Central memory CD4-positive, alpha-beta T cell (primary cell): ENCODE measurements at places on chromosomes 16 and 17.

GRCh38 chr17:64443086-64443760 lies 5.7 kb upstream of the MILR1 start:
- no peak for DNase-seq

GRCh38 chr17:2932946-2933345 lies 130.5 kb downstream of the OR1D5 start:
- no peak for DNase-seq

DNA sequence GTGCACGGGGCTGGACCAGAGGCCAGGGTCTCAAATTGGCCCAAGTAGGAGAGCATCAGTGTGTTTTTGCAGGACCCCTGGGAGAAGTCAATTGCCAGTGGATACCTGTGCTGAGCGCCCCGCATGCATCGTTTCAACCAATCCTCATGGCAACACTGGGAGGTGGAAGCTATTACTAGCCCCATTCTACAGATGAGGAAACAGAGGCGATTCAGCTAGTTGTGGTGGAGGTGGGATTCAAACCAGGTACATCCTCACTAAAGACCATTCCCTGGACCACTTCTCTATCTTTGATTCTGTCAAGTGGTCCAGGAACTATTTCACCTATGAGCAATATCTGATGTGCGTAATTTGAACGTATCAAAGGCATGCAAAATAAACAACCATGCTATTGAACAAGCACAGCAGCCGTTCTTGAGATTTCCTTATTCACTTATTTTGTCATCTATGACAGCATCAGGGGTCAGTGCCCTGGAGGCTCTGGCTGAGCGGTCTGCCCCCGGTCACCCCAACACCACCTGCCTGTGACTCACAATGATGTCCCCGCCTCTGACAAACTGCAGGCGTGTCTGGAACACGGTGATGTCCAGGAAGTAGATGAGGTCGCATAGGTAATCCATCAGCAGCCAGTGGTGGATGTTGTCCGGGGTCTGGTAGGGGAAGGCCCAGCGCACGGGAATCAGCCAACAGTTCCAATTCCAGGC lies 54.0 kb downstream of the CNGB1 start:
- no peak for DNase-seq

- no peak for DNase-seq
These were observed 31.8 kb downstream of the PRMT7 start for GRCh38 chr16:68342620-68343019.

- DNase-seq: no peak
These were observed 153.0 kb upstream of the CIBAR2 start for GRCh38 chr16:85265161-85265784.

- DNase-seq: no peak
These were observed 116.2 kb downstream of the C16orf78 start for GRCh38 chr16:49489686-49490320.

- DNase-seq: no peak
These were observed 14.7 kb upstream of the MLLT6 start for GRCh38 chr17:38690386-38690785.

- no peak for DNase-seq
These were observed 96.8 kb upstream of the ELAC2 start for GRCh38 chr17:13114601-13115031.

- no peak for DNase-seq
These were observed 6.1 kb downstream of the WDR81 start for GRCh38 chr17:1730326-1731193.

GRCh38 chr17:43014020-43014648 lies 7.5 kb downstream of the IFI35 start:
- no peak for DNase-seq

DNA sequence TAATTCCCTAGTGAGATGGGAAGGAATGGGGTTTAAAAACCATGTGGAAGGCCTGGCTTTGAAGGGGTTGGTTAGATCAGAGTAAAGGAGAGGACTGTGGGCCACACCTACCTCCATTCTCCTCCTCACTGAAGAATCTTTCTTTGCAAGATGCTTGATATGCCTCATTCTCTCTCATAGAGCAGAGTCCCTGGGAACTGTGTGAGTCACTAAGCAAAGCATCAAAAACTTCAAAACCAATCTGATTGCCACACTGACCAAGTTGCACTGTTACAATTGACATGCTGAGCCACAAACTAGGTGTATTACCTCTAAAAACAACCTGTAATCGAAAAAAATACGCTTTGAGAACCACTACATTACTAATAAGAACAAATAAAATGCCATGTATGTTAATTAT lies 2.0 kb downstream of the TUBD1 start:
- no peak for DNase-seq

DNA sequence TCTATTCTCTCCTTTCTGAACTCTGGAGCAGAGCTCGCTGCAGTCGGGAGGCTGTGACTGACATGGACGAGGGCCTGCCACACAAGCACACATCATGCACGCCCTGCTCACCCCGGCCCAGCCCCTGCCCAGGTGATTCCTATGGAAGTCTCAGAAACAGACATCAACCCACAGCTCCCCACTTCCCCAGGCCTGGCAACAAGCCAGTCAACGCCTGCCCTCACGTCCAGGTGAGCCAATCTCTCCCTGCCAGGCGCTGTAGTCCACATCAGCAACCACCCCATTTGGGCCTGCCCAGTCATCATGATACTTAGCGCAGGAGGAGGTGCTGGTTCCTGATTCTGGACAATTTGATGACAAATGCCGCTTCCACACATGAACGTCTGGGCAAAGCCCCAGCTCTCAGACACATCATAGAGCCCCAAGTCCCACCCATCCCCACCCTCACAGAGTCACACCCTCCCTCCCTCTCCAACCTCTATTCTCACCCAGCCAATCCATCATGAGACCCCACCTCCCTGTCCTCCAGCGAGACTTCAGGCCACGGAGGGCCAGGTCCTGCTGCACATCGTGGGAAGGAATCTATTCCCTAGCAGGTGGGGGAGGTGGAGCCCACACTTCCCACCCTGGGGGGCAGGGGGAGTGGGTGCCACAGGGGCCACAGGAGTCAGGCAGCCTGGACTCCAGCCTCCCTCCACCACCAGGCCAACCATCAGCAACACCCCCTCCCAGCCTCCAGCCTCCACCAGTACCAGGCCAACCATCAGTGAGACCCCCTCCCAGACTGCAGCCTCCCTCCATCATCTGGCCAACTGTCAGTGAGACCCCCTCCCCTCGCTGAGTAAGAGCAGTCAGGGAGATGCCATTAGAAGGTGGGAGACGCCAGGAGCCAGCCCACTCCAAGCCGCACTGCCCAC lies 33.7 kb upstream of the GSG1L start:
- DNase-seq: no peak

GRCh38 chr17:67157732-67158639 lies 87.0 kb downstream of the HELZ start:
- DNase-seq: no peak

- DNase-seq: no peak
These were observed 24.9 kb downstream of the FBXO31 start for GRCh38 chr16:87358696-87359095.

DNA sequence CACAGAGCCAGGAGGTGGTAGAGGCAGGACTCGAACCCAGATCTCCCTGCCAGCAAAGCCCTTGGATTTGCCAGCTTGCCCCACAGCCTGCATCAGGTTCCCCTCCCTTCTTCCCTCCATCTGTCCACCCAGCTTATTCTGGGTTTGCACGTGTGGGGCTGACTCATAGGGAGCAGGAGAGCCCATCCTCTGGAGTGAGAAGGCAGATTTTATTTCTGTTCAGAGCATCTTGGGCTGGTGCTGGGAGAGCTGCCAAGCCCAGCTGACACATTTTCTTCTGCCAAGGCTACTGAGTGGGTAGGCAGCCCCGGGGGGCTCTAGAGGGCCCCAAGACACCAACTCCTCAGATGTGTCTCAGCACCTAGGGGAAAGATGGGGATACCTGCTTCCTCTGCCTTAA lies 106.3 kb upstream of the CRHR1 start:
- no peak for DNase-seq

DNA sequence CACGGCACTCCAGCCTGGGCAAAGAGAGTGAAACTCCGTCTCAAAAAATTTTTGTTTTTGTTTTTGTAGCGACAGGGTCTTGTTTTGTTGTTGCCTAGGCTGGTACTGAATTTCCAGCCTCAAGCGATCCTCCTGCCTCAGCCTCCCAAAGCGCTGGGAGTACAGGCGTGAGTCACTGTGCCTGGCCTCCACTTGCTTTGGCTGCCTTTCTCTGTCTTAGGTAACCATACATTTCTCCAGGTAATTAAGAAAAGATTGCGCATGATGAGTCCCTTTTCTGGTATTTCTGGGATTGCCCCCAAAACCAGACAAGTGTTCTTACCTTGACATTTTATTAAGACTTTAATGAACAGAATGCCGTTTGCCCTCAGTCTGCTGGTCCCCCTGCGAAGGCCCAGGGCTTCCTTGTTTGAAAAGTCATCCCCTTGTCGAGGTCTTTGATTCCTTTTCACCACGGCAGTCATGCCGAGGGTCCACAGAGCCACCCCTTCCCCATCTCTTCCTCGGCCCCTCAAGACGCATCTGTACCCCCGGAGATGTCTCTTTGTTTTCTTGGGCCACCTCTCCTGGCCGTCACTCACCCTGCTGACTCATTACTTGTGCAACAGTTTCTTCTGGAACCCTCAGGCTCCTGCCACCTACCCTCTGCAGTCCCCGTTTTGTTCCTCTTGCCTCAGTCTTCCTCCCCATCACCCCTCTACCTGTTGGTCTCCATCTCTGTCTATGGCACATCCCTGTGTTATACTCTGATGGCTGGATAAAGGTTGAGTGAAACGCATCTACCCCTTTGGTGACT lies 151.0 kb downstream of the SEC14L1 start:
- no peak for DNase-seq

DNA sequence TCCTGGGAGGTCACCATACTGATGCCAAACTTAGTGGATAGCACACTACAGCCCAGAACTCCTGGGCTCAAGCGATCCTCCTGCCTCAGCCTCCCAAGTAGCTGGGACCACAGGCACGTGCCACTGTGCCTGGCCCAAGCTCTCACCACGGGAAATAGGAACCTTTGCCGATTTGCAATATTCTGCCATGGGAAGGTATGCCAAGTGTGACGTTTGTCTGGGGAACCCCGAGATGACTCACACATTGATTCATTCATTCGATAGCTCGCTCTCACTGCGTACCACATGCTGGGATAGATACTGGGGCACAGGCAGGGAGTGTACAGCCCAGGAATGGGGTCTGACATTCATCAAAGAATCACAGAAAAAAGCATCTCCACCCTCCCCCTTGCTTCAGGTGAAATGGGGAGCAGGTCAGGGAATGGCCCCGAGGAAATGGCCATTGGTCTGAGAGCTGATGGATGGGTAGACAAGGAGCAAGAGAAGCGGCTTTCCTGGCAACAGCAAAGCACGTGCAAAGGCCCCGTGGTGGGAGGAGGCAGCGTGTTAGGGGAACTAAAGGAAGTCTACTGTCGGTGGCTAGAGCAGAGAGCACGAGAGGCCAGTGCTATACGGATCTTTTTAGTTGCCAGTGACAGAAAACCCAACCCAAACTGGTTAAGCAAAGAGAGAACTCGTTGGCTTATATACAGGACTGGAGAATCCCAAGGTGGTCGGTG lies 44.1 kb downstream of the DNAH17 start:
- DNase-seq: peak; percentile 4

DNA sequence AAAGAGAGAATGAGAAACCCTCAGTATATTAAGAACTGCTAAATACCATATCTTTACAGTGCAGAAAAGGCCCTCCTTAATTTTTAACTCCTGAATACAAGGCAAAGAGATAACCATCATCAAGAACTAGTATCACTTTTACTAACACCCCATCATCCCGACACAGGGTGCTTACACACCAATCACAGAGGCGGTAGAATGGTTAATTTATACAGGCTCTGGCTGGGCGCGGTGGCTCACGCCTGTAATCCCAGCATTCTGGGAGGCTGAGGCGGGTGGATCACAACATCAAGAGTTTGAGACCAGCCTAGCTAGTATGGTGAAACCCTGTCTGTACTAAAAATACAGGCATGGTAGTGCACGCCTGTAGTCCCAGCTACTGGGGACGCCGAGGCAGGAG lies 4.2 kb downstream of the PSMD12 start:
- DNase-seq: no peak

GRCh38 chr17:81285179-81285878 lies 9.8 kb downstream of the SLC38A10 start:
- peak; percentile 56 for DNase-seq

- no peak for DNase-seq
These were observed at the start of gene GP2 for GRCh38 chr16:20327444-20328041. Gene GP2 (minus strand): TSS chr16:20327513. CDS start chr16:20326431, 1,082 bp downstream.

DNA sequence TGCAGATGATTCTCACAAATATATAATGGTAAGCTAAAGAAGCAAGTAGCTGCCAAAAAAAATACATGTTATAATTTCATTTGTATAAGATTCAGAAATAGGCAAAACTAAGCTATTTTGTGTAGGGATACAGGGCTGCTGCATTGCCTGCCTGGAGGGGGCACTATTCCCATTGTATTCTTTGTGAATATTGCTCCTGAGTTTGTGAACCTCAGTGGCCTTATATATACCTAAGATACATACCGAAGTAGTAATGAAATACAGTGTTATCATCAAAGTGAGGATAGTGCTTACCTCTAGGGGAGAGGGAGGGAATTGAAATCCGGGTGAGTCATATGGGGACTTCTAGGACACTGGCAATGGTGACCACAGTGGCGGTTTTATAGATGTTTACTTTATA lies 53.5 kb downstream of the C17orf58 start:
- DNase-seq: no peak

GRCh38 chr17:75271955-75272847 lies 1.2 kb upstream of the MIF4GD start:
- DNase-seq: no peak

- no peak for DNase-seq
These were observed 178.0 kb upstream of the IRX6 start for GRCh38 chr16:55145771-55146603.

- no peak for DNase-seq
These were observed 1.4 kb downstream of the SAP30BP start for GRCh38 chr17:75668489-75668888.

DNA sequence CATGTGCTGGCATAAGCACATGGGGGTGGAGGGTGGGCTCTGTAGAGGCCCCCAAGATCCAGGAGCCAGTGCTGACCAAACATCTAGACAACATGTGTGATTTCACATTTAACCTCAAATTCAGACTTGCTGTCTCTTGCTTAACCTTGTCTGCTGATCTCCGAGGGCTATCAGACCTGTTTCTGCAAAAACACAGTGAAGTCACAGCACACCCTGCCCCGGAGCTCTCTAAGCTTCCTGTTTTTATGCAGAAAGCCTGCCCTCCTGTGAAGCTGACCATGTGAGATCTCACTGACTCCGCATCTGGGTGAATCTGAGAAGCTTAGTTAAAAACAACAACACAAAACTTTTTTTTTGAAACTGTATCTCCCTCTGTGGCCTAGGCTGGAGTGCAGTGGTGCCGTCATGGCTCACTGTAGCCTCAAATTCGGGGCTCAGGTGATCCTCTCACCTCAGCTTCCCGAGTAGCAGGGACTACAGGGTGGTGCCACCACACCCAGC lies 6.6 kb upstream of the DPEP2 start:
- peak; percentile 61 for DNase-seq

- no peak for DNase-seq
These were observed 11.1 kb downstream of the SYNRG start for GRCh38 chr17:37598145-37598544.

GRCh38 chr17:29042026-29042678 lies 789 bp upstream of the PIPOX start:
- DNase-seq: no peak
